ENCODE measurements at places on chromosomes 6 and 20. TPM values are rescaled to one million over a fixed set of nuclear protein-coding genes. Genes with fewer than 3 reads are reported as not detected.

Gene PTCHD4
- 1.9 TPM for total RNA-seq

Gene THBD
- 51.6 TPM for total RNA-seq

Gene SH3BGRL2
- total RNA-seq: 11.5 TPM

Gene CLDN20
- total RNA-seq: not detected

Gene OR2H2
- 0.24 TPM for total RNA-seq

Gene SYNDIG1
- total RNA-seq: not detected

Gene GSTA4
- total RNA-seq: 12.5 TPM

Gene EBF4
- total RNA-seq: 1.2 TPM

Gene ADTRP
- total RNA-seq: 12.8 TPM

Gene CSNK2A1
- total RNA-seq: 148 TPM

Gene DSP
- total RNA-seq: 710 TPM

Gene GABRR1
- not detected for total RNA-seq

Gene PPP1R3G
- 3.4 TPM for total RNA-seq

Gene ZSCAN23
- total RNA-seq: 1.9 TPM

Gene TNNC2
- total RNA-seq: 0.43 TPM

Gene CMTR1
- 22.9 TPM for total RNA-seq

Gene CEP57L1
- 8.2 TPM for total RNA-seq

Gene HSF2
- total RNA-seq: 11.3 TPM

Gene TCEA2
- total RNA-seq: 14.7 TPM

Gene SLC22A7
- total RNA-seq: not detected

Gene PKIB
- total RNA-seq: 9.2 TPM

Gene PSORS1C1
- total RNA-seq: 1.7 TPM

Gene PHACTR1
- 0.96 TPM for total RNA-seq
